GM23248 (cell line): ENCODE measurements at places on chromosomes 4 and X.

DNA sequence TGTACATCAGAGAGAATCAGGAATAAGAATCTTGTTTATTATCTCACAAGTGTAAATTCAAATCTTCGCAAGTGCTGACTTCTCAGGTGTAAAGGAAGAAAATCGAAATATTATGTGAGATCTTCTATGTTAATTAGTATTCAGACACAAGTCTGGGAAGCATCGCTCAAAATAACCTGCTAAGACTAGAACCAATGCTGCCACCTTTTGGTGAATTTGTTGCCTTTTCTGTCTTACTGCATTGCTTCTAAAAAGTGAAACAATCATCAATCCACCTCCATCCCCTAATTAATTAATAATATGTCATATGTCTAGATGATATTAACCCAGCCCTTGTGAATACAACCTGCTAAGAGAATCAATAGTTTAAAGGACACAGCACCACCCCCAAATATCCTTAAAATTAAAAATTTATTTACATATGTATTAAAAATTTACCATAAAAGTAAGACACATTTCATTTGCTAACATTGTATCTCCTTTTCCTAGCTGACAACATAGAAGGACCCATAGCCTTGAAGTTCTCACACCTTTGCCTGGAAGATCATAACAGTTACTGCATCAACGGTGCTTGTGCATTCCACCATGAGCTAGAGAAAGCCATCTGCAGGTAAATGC is 3.5 kb downstream of the EPGN start:
- peak; percentile 76 for DNase-seq

DNA sequence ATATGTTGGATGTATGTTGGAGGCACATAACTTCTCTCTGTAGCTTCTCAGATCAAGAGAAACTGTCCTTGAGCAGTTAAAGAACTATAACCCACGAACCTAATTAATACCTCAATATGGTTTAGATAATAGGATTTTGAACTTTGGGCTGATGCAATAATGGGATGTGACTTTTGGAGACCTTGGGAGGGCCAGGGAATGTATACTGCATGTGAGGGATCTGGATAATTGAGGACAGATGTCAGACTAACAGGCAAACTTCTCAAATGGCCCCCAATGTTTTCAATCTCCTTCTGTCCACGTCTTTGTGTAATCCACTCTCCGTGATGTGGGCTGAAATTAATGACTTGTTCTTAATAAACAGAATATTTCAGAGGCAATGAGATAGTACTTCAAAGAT is 202.2 kb upstream of the FAT4 start:
- no peak for DNase-seq

DNA sequence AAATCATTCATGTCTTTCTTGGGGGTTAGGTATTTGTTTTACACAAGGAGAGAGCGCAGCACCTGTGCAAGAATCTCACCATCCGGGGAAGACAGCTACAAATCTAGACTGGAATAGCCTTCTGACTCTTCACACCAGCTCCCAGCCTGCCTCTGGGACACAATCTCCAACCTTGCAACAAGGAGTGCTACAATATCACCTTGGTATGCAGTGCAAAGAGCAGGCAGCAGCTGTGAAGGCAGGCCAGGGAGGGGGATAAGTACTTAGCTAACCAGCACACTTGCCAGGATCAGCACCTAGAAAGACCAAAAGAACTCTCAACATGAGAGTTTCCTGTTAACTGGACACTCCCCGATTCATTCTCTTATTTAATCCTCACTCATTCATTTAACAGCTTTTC is 235.3 kb downstream of the AR start:
- DNase-seq = no peak

DNA sequence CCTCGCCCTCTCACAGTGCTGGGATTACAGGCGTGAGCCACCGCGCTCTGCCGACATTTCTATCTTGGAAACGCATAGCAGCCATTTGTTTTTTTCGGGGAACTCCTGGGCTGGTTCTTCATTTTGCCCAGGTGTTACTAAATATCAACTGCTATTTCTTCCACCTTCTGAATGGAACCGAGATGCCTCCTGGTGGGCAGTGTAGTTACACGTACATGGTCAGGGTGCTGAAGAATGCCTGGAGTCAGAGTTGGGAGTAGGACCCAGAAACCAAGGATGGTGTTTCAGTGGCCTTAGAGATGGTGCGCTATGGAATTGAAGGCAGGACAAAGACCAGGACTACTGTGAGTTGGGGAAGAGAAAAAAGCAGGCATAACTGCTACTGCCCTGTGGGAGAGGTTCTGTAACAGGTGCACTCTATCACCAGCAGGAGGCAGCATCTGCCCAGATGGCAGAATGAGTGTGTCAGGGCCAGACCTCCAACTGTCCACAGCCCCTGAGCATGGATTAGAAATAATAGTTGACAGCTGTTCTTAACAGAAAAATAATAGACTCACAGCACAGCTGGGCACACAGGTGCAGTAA is 81.7 kb downstream of the ZC4H2 start:
- peak; percentile 46 for DNase-seq

- DNase-seq = no peak
Measured at GRCh38 chr4:36254371-36254770, 10.1 kb upstream of the ARAP2 start.

DNA sequence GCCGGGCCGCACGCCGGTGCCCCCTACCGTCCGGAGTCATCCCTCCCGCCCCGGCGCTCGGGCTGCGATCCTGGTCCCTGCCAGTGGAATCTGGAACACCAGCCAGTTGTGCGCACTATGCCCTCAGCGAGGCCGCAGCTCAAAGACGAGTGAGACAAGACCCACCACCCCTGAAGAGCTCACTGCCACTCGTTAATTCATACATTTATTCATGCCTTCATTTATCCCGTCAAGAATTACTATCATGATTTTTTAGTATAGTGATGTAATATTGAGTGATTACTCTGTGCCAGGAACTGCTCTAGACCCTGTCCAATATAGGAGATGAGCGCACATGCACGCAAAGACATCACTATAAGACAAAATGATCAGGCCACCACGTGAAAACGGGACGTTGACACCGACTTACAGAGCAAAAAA is 247 bp upstream of the PPA2 start:
- peak; percentile 96 for DNase-seq

DNA sequence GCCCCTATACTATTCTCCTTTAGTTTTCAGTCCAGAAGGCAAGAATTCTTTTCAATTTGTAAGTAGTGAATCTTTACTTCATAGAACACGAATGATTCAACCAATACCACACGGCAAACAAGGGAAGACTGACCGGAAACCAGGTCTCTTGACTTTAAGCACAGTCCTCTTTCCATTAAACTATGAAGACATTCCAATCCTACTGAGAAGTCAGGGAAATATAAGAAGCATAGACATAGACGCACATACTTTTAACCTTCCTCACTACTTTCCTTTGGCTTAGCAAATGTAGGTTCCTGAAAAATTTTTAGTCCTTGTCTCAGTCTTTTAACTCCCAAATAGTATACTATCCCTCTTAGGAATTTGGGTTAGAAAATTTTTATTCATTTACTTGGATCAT is 9.1 kb downstream of the CHRDL1 start:
- no peak for DNase-seq

DNA sequence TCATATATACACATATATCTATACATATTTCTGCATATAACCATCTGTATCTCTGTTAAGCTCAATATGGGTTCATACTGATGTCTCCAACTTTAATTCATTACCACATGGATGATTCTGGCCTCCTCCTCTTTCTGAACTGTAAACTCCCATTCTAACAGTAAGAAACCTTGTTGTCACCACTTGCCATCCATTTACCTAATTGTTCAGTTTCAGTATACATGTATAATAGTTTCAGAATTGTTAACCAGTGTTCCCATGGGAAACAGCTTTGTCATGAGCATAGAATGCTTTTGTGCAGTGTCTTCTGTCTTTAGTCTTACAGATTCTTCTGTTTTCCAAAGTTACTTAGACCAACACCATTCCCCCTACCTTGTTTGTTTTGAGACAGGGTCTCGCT is 35.9 kb downstream of the SLC9A6 start:
- DNase-seq = no peak

DNA sequence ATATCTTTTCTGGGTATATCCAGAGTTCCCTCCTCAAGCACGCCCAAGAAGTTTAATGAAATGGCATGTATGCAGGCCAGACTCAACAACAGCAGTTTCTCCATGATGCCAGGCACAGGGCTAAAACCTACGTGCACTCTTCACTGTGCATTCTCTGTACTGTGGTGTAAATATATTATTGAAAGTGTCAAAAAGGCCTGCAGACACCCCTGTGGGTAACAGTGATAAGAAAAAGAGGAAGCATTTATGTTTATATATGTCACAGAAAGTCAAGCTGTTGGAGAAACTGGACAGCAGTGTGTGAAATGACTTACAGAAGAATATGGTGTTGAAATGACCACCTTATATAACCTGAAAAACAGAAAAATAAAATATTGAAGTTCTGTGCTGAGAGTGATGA is 29.6 kb upstream of the DCAF8L1 start:
- DNase-seq = no peak

DNA sequence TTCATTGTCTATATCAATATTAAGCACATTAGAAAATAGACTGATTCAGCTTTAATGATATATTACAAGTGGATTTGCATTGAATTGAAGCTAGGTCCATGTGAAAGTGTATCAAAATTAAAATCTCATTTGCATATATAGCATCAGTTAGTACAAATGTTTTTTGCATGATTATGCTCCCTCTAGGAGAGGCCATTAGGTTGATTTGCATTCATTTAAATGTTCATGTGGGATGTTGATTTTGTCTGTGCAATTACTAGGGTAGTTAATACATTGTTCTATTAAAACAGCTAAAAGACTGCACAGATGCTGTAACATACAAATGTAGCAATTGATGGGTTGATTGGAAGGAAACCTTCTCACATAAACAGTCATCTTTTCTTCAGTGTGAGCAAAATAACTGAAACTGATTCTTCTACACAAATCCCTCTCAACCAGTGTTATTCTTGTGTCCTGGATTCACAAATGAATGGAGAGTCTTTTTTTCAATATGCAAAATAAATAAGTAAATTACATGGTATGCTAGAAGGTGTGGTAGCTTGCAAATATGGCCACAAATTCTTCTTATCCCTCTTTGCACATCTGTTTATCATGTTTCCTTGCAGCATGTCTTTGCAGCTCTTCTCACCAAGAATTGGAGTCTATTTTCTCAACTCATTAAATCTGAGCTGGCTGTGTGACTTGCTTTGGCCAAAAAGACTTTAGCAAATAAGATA is 48.6 kb upstream of the DYNLT3 start:
- DNase-seq = no peak

- no peak for DNase-seq
Measured at GRCh38 chrX:74405973-74406489, 15.3 kb upstream of the SLC16A2 start.

DNA sequence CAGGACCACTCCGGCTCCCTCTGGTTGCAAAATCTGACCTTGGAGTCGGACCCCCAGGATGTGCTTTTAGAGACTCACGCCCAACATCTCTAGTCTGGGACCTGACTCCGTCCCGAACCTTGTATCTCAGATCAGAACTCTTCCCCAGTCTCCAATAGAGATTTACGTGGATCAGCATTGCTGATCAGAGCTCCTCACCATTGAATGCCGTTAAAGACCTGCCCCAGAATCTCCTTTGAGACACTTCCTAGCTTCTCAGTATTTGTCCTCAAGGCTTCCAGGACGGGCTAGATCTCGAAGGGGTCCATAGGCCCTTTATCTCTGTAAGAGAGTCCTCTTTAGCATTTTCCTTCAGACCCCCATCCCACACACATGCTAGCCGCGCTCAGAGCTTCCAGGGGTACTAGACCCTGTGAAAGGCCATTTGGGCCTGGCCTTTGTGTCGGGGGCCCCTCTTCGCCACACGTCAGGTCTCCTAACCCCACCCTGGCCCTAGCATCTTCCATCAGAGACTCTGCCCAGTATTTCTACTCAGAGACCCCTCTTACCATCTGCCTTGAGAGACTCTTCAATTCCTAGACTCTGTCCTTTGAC is 662 bp downstream of the UBA1 start:
- DNase-seq = no peak

GRCh38 chr4:188551156-188551555 is 411.9 kb downstream of the TRIML1 start:
- no peak for DNase-seq

GRCh38 chrX:21305799-21306336 is 68.3 kb upstream of the CNKSR2 start:
- DNase-seq = no peak

DNA sequence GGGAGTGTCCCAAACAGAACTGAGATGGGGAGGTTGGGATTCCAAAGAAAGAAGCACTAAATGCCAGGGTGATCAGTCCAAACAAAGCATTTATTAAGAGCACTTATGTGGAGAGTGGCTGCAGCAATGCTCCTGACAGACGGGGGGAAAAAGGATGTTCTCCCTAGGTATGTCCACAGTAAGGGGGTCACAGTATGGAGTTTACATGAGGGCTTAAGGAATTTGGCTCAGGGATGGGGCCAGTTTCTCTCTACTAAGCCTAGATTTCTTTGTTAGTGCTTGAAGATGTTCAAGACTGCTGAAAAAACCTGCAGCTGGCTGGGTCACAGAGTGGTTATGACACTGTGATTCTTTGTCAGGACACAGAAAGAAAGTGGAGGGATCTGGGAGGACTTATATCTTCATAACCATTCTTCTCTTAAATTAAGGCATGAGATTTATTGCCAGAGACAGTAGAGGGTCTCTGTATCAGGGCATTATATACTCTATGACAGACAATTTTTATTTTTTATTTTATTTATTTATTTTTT is 1468.0 kb downstream of the C4orf33 start:
- DNase-seq = no peak

- no peak for DNase-seq
Measured at GRCh38 chr4:128818442-128818841, 8.9 kb downstream of the JADE1 start.

DNA sequence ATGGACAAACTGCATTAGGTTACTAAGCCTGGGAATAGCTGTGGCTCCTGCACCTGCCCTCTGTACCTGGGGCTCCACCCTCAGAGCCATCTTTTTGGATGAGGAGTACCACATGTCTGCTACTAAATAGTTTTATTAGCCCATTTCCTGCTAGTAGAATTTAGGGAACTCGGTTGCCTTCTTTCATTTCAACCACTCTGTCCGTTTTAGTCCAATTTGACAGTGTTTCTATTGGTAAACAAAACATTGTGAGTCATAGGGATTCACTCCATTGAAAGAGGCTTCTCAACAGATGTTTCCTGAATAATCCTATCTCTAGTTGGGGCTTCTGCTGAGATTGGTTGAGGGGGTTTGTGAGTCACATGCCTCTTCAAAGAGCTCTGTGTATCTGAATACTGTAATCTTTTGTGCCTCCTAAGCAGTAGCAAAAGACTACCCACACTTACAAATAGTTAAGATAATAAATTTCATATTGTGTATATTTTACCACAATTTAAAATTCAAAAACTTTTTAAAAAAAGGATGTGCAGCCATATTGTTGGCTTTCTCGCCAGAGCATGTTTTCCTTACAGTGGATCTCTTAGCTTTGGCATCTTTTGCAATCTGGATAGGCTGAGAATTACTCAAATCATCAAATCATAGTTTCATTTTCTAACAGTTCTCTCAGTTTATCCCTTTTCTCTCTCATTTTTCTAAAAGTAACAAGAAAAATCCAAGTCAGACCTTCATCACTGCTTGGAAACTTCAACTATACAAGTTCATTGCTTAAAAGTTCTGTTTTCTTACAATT is 9.9 kb downstream of the FAM200B start:
- DNase-seq = peak; percentile 79

- DNase-seq = peak; percentile 47
Measured at GRCh38 chrX:2484256-2484655, 16.5 kb downstream of the DHRSX start.

- no peak for DNase-seq
Measured at GRCh38 chr4:165481053-165481835, 102.4 kb downstream of the CPE start.
